ENCODE measurements at places on chromosomes 12 and 14.

DNA sequence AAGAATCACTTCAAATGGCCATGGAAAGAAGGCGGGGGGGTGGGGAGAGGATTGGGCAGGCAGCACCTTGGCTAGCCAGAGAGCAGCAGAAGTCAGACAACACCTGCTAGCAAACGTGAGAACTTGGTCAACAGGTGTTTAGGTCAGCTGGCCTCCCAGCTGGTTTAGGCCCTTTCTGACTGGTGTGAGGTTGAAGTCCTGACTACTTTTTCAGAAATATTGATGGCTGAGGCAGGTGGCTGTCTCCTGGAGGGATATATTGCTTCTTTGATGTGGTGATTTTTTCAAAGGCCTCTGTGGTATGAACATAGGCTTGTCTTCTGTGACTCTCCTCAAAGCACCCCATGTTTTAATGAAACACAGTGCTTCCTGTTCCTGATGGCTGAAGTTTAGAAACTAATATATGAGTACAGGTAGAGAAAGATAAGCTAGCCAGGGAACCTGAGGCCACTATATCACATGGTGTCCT is 238.2 kb upstream of the SSTR1 start:
- DNase-seq, result no peak

DNA sequence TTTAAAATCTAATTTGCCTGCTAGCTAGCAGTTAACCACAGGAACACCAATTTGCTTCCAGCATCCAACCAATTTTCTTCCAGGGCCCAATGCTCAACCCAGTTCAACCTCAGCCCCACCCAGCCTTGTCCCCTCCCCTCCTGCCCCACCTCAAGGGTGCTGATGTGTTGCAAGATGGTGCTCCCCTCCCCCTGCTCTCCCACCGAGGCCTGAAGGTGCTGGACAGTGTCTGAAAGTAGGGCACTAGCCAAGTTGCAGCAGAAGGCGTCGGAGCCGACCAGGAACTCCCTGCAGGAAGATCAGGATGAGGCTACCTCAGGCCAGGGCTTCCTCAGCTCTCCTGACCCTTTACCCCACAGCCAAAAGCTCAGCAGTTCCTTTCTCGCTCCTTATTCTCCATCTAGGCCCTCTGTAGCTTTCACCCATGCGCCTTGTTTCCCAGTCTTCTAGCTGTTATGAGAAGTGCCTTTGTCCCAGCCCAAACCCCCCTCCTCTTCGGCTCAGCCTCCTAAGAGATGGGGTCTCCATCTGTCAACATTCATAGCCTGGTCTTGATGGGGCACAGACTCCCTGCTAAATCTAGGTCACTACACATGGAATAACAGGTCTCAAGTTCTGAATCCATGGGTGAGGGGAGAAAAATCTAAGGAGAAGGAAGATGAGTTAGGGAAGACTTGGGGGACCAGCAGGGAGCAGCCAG is 3.6 kb downstream of the STAT6 start:
- no peak for DNase-seq

DNA sequence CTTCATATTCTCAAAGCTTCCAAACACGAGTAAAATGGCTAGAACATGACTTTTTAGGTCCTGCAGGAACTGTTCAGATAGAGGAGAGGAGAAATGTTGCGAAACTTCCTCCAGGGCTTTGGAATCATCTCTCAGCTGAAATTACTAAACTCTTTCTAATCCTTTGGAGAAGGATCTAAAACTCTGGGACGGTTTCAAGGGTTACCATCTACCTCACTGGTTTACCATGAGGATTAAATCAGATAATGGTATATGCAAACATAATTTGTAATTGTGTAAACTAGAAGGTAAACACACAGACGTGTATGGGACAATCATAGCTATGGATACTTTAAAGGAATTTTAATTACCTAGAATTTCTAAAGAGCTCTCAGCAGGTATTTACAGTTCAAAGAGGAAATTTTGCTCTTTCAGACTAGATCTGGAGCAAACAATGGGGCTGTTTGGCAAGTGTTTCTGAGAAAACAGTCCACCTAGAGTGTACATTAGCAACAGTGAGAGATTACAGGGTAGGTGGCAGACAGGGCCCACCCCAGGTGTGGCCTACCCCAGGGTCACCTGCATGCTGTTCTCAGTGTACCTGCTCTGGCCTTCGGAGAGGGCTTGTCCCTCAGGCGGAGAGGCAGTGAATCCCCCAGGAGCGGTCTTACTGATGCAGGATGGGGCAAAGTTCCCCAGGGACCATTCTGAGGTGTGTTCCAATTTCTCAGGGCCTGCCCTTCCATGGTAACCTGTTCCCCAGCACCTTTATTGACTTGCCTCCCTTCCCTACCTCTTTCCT is 124.7 kb upstream of the MAX start:
- no peak for DNase-seq

GRCh38 chr14:90111895-90112534 is 50.2 kb downstream of the KCNK13 start:
- DNase-seq, result peak; percentile 19

DNA sequence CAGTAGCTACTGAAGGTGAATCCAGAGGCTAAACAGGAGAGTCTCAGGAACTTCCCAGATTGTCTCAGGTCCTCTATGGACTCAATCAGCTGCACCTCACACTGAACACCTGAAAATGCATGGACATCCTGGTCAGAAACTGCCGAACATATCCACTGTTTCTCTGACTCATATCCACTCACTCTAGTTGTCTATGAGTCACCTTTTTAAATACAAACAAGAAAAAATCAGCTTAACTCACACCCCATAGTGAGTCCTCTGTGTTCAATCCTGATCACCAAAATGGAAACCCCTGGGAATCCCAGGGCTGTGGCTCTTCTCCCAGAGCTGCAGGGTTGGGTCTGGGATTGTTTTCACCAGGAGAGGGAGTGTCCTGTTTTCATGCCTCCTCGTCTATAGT is 556.7 kb downstream of the TMEM121 start:
- no peak for DNase-seq

DNA sequence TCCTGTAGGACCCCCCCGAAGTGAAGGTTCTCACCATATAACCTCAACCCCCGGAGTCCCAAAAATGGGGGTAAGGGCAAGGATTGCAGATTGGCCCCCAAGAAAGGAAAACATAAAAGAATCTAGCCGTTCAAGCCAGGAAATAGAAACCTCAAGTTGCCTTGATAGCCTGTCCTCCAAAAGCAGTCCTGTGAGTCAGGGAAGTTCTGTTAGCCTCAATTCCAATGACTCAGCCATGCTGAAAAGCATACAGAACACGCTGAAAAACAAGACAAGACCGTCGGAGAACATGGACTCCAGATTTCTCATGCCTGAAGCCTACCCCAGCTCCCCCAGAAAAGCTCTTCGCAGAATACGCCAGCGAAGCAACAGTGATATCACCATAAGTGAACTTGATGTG is 344.2 kb upstream of the RGS6 start:
- DNase-seq, result no peak

- no peak for DNase-seq
These were observed 3.3 kb downstream of the NKX2-8 start for GRCh38 chr14:36579001-36579555.

- DNase-seq, result no peak
These were observed 18.0 kb upstream of the DLK1 start for GRCh38 chr14:100708425-100709288.

- DNase-seq, result no peak
These were observed 1258.1 kb upstream of the TMEM132C start for GRCh38 chr12:127008755-127009403.

DNA sequence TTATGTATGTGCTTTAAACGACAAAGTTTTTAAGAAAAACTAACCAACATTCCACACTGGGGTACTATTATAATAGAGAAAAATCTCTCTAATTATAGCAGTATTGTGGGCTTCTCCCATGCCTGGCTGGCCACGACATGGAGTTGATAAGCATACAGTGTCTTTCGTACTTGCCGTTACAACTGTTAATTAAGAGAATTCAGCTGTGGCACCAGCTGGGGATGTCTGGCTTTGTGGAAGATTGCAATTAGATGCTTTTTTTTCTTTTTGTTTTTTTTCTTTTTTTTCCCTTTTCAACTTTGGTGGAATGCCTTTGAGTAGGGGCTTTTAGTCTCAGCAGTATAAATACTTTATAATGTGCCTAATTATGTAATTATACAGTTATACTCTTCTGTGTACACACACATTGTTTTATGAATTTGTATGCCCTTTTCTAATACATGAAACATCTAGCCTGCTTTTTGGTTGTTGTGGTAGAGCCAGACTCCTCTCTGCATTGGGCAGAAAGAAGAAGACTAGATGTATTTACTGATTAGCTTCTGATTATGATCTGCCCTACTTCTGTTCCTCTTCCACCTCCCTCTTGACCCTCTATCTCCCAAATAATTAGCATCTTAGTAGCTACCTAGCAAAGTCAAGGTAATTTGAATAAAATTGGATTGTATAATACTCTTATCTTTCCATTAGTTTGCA is 76.4 kb downstream of the SUSD6 start:
- no peak for DNase-seq

- DNase-seq, result no peak
These were observed 41.9 kb downstream of the CYP46A1 start for GRCh38 chr14:99725774-99726537.

DNA sequence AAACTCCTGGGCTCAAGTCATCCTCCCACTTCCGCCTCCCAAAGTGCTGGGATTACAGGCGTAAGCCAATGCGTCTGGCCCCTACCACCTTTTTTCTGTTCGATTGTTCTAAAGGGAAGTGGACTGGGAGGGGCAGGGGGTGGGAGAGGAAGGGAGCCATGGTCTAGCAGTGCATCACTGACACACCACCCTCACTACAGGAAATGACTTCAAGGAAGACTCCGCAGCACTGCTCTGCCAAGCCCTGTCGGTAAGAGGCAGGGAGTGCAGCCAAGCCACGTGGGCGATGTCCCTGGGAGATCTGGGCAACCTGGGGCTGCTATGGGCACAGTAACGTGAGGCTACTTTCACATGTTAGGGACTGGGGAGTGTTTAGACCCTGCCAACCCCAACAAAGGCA is 18.0 kb downstream of the LRRC74A start:
- no peak for DNase-seq

GRCh38 chr12:89573051-89573810 is 47.4 kb upstream of the POC1B start:
- DNase-seq, result no peak

- no peak for DNase-seq
These were observed 1454.0 kb upstream of the SEL1L start for GRCh38 chr14:82987502-82988124.

DNA sequence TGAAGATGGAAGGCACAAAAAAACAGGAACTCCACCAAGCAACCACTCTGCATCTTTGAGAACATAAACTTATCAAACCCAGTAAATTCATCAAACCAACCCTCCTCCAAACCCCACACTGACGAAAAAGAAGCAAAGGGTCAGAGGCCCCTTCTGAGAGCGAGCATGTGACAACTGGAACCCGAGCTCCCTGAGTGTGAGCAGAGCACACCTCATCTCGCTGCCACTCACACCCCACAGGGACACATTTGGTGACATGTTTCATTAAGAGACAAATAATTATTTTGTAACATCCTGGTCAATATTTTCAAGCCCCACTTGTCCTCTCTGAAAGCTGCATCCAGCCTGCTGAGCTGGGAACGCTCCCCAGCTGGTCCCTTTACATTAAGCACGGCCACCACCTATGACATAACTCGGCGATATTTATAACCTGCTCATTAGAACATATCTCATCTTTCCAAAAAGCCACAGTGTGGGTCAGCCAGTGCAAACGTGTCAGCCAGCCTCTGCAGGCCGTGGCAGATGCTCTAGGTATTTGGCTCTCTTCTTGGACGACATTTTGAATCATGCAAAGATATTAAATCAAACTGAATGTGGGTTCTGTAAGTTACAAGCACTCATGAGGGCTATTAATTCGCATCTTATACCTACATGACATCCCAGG is 120.1 kb downstream of the TTC7B start:
- no peak for DNase-seq

GRCh38 chr14:71321574-71322315 is 414.5 kb downstream of the PCNX1 start:
- DNase-seq, result peak; percentile 24

GRCh38 chr12:79415321-79415720 is 275.4 kb downstream of the PAWR start:
- DNase-seq, result no peak

- DNase-seq, result peak; percentile 5
These were observed 11.3 kb downstream of the BDKRB1 start for GRCh38 chr14:96267336-96267735.

DNA sequence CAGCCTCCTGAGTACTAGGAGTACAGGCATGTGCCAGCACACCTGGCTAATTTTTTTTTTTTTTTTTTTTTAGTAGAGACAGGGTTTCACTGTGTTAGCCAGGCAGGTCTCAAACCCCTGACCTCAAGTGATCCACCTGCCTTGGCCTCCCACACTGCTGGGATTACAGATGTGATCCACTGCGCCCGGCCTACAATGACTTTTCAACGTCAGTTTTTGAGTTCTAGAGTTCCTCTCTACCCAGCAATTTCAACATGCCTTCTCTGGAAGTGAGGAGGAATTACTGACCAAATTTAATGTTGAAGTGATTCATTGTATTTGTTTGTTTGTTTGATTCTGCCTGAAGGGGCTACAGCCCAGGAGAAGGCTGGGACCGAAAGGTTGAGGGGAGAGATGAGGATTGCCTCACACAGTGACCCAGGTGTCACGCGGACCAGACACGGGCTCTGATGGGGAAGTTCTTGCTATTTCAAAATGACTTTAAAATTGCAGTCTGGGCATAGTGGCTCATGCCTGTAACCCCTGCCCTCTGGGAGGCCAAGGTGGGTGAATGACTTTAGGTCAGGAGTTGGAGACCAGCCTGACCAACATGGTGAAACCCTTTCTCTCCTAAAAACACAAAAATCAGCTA is 8.6 kb upstream of the DENR start:
- DNase-seq, result no peak

DNA sequence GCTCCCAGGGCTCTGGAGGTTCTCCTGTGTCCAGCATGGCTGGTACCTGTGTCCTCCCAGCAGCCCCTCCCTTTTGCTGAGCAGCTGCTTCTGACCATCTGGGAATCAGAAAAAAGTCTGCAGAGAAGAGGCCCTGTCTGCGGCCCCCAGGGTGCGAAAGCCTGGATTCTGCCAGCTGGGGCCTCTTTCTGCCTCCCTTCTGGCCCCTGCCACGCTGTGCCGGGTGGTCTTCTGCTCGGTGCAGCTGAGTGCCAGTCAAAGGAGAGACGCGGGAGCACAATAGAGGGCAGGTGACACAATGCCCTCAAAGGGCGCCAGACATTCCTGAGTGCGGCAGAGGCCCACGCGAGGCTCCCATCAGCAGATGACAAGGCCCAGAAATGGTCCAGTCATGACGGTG is 12.6 kb downstream of the BTBD6 start:
- DNase-seq, result no peak

GRCh38 chr14:64764641-64765520 is 60.7 kb downstream of the PLEKHG3 start:
- DNase-seq, result peak; percentile 22

GRCh38 chr14:99663386-99664057 is 18.6 kb downstream of the HHIPL1 start:
- DNase-seq, result no peak

DNA sequence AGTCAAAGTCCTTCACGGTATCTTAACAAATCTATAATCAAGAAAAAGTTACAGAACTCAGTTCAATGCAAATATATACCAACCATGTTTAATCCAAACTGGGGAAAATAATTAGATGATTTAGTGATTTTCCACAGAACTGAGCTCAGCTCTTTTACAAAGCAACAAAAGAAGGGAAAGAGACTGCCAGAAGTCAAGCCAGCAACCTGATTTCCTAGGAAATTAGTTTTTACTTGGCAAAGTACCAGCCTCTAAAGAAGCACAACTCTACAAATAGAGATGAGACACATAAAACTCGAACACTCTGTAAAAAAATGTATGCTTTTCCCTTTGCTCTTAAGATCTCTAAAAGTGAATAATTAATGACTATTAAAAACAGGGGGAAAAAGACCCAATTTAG is 19.4 kb downstream of the NUMB start:
- no peak for DNase-seq

- DNase-seq, result no peak
These were observed 128.1 kb downstream of the DACT1 start for GRCh38 chr14:58765843-58766242.

Measured in RCC 7860 (cell line).